ENCODE measurements at places on chromosomes 7 and 10.

DNA sequence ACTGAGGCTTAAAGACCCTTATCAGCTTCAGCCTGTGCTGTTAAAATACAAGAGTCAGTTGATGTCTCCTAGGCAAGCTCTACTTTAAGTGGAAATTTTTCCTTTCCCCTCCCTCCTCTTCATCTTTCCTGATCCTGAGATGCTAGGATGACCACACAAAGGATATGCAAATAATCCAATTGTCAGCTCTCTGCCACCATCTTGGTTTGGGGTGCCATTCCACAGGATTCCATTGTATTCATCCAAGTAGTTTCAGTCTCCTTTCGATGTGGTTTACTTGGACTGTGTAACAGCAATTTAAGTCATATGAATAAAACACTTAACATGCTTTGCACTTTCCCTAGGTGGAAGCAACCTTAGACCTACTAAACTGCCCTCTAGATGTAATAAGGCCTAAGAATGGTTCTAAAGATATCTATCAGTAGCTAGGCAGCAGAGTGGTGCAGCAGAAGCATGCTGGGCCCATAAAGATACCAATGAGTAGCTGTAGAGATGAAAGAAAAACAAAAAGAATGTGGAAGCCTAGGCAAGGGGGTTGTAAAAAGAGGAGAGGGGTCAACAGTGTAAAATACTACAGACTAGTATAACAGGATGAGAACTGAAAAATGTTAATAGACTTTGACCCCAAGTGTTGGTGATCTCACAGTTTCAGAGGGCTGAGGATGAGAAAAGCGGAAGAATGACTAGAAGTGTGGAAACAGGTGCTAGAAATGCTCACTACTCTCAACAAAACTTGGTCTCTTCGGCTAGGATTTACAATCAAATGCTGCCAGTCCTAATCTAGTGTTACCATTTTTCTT, 2.4 kb upstream of the CFAP69 start:
- no peak for DNase-seq

- DNase-seq: no peak
Measured at GRCh38 chr7:2260820-2261219, 18.8 kb downstream of the NUDT1 start.

DNA sequence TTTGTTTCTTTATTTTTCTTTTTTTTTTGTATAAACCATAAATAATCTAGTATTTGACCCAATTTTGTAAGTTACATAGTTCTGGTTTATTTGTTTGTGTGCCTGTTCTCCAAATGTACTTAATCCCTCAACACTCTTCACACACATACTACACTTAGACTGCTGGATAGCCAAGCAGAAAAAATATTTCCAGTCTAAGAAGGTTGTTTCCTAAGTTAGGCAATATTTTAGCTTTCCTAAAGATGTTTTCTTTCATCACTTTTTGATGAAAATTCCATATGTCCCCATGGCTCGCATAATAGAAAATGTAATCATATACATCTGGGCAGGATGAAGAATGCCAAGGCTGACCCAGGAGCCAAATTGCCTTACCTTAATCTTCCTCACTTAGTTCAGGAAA, 105.3 kb downstream of the PPP1R3A start:
- DNase-seq: no peak

DNA sequence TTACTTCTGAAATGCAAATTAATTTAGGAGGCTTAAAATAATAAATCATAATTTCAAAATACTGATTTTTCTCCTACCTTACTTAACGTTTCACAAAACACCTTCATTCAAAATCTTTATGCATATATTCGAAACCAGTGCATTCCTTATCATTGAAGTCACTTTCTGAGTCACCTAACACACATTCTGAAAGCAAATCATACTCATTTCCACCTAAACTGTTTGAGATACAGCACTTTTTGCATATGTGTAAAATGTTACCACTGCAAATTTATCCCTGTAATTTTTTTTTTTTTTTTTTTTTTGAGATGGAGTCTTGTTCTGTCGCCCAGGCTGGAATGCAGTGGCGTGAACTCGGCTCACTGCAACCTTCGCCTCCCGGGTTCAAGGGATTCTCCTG, 15.7 kb downstream of the PPP3CB start:
- no peak for DNase-seq

DNA sequence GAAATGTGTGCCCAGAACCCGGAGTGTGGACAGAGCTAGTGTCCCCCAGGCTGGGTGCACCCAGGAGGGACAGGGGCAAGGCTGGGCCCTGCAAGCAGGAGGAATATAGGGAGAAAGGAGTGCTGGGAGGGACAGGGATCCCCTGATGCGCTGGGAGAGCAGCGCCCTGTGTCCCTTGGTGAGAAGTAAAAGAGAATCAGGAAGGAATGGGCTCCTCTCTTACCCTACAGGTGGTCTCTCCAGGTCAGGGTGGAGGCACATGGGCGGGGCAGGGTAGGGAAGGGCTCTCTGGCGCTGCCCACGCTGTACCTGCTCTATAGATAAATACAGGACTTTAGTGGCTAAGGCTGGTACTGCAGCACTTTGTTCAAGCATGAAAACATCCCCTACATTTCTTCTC, 753.8 kb downstream of the GRID1 start:
- DNase-seq: no peak

DNA sequence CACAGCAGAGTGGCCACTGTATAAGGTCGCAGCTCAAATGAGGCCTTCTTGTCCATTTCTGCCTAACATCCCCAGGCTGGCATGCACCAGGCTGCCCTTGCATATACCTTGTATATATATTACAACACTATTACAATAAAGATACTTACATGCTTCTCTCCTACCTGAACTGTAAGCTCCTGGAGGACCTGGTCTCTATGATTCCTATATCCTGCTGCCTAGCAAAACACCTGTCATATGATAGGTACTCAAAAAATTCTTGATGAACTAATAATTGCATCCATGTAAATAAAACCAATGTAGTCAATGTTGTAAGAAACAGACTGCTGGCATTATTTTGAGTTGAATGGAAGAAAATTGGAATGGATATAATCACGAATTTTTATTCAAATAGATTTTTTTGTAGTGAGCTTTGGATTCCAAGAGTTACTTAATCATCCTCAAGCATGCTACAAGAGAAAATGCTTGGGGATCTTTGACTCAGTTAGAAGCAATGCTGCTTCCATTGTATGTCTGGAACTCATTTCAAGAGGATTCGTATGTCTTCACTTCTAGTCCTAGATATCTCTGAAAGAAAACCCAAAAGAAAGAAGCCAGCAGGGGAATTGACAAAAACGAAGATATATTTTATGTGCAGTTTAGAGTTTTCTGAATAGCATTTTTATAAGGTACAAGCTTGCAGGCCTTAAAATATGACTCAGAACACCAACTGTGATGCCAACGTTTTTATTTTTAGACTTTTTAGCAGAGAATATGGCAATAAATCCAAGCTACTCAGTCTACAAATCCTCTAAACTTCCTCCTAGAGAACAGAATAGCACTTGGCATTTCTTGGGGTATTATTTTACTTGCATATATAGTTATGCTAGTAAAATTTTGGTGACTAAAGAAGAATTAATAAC, 53.1 kb downstream of the OSBPL3 start:
- no peak for DNase-seq

DNA sequence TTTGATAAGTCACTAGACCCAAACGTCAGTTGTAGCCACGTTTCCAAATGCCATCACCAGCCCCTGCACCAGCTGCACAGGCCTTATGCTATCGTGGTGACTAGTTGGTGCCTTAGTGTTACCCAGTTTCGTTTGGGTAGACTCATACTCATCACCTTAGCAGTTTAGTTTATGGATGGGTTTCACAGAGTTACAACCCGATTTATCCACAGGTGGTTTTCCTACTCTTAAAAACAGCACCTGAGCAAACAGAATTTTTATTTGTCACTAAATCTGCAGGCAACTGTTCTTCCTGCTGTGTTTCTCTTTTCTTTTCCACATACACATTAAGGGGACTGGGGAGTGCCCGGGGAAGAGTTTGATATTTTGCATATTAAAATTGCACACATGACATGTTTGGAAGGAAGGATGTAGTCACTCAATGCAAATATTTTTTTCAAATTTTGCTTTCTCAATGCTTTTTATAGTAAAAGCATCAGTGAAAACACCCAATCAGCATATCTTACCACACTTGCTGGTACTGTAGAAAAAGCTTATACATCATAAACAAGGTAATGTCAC, 41.6 kb downstream of the PDSS1 start:
- DNase-seq: no peak

- no peak for DNase-seq
Measured at GRCh38 chr10:49275896-49276295, 23.1 kb upstream of the C10orf71 start.

GRCh38 chr10:51886438-51887068, 187.2 kb upstream of the CSTF2T start:
- no peak for DNase-seq

GRCh38 chr10:69636626-69637605, 6.9 kb downstream of the FAM241B start:
- DNase-seq: no peak

- DNase-seq: no peak
Measured at GRCh38 chr10:80459047-80459865, 5.1 kb downstream of the TSPAN14 start.

- DNase-seq: no peak
Measured at GRCh38 chr10:133393401-133394063, 425 bp upstream of the MTG1 start.

GRCh38 chr7:4774658-4775249, 669 bp upstream of the AP5Z1 start:
- no peak for DNase-seq

DNA sequence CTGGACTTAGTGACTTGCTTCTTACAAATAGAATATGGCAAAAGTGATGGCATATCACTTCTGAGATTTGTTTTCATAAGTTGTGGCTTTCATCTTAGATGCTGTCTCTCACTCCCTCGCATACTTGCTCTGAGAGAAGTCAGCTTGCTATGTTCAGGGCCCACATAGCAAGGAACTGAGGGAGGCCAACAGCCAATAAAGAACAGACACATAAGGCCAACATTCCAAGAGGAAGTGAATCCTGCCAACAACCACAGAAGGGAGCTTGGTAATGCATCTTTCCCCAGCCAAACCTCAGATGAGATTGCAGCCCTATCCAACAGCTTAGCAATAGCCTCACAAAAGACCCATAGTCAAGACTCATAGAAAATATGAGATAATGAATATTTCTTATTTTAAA, 39.2 kb upstream of the DMTF1 start:
- DNase-seq: no peak

GRCh38 chr7:32221056-32221455, 150.8 kb upstream of the PDE1C start:
- no peak for DNase-seq

GRCh38 chr7:157618823-157619606, 282.2 kb downstream of the DNAJB6 start:
- no peak for DNase-seq

GRCh38 chr10:123715546-123715945, 49.4 kb downstream of the GPR26 start:
- no peak for DNase-seq

DNA sequence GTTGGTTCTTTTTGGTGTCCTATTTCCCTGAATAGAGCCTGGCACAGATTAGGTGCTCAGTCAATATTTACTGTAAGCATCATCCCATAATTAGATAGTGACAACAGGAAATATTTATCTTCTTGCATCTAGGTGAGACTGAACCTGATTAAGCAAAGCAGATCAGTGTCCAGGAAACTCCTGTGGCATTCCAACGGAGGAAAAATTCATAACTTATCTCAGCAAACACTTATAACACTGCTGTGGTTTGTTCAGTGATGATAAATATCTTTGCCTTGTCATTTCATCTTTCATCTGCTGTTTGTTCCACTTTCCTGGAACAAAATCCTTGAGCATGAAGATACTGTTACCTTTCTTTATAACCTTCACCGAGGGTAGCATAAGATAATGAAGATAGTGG, 1160.3 kb upstream of the AUTS2 start:
- no peak for DNase-seq

DNA sequence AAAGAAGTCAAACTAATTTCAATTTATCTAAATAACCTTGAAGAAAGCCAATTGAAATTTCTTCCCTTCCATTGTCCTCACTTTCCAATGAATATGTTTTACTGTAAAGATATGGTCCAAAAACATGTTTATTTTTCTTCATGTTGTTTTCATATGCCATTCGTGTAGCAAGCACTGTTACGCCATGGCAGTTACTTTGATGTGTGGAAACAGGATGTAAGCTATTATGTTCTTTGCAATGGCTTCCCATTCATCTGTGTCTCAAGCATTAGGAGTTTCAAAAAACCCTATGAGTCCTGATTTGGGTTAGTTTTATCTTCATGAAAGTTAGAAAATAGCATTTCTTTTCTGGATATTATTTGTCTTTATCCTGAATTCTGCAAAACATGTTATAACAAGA, 31.0 kb downstream of the GPR141 start:
- DNase-seq: no peak

- no peak for DNase-seq
Measured at GRCh38 chr10:67959839-67960476, 75.5 kb downstream of the SIRT1 start.

- DNase-seq: no peak
Measured at GRCh38 chr7:26345837-26346236, 54.2 kb downstream of the SNX10 start.

DNA sequence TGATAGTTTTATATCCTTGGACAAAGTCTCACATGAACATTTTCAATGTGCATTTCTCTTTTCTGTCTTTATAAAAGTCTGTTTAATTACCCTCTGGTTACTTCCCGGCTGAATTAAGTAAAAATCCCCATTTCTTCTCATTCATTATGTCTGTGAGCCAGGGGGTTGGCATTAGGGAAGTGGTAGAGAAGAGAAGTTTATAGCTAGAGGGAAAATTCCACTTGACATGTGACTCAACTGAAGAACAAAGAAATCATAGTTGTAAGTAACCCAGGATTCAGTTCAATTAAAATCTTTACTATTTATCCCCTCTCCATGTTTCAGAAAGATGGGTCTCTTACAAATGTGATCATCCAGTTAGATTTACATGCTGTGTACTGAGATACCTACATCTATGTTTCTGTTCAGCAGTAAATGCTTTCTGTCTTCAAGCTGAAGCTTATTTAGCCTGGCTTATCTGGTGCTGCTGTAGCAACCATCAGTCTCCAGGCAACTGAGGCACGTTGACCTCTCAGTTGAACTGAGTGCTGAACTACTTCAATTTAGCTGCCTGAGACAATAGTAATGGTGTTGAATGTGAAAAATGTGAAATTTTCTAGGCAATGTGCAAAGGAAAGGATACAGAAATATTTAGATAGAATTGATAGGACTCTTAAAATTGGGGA, 181.6 kb downstream of the MLLT10 start:
- no peak for DNase-seq

DNA sequence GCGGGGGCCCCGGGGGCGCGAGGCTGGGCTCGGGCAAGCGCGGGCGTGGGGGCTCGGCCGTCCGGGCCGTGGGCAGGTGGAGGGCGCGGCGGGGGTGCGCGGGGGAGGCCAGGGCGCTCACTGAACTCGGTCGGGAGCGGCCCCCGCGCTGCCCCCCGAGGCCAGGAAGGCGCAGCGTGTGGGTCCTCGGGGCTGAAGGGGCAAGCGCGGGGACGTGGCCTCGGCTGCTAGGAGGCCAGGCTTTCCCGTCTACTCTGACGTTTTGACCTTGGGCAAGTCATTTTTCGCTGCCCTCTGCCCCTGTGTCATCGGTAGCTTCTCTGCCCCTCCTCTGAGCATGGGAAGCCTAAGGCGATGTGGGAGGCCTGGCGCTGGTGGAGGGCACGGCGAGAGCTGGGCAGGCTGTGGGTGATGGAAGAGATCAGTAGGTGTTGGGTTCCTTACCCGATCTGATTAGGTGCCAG, 441 bp downstream of the FBH1 start:
- no peak for DNase-seq
